Fibroblast of skin of right biceps (primary cell): ENCODE measurements at places on chromosomes 2 and 18.

- DNase-seq: no peak
These were observed 48.6 kb downstream of the RNU4ATAC start for GRCh38 chr2:121579309-121579708.

DNA sequence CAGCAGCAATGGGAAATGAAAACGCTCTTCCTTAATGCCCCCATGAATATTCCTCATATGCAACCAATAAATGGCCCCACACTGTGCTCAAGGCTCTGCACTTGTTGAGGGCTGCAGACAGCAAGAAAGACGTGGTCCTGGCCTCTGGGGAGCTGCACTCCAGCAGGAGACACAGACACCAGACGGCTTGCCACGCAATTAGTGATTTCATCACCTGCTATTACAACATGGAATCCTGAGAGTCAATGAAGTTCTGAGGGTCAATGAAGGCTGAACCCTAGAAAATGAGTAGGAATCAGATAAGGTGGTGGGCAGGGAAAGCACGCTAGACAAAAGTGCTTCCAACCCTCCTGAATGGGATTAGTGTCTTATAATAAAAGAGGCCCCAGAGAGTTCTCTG, 18.9 kb downstream of the CREG2 start:
- no peak for DNase-seq

- DNase-seq: no peak
These were observed 53.8 kb downstream of the PRKCE start for GRCh38 chr2:45705233-45705632.

DNA sequence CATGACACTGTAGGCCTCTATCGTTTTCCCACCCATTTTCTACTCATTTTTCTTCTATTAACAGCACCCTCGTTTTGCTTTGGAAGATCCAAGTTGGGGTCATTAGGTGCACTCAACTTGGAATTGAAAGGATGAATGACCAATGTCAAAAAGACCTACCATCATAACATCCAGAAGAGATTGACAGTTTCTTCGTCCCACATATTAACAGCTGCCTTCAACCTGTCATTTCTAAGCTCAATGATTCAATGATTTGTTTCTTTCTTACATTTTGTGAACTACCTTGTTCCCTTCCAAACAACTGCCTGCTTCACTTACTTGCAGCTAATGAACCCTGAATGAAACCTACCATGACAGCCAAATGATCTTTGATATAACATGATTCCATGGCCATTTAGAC, 224.0 kb upstream of the KCNH7 start:
- DNase-seq: no peak

- no peak for DNase-seq
These were observed 769 bp downstream of the FAM110C start for GRCh38 chr2:45342-46130.

- peak; percentile 74 for DNase-seq
These were observed 7.0 kb downstream of the NDUFV2 start for GRCh38 chr18:9109523-9109922.

- DNase-seq: peak; percentile 96
These were observed 202.5 kb downstream of the LRRTM1 start for GRCh38 chr2:80102026-80102425.

DNA sequence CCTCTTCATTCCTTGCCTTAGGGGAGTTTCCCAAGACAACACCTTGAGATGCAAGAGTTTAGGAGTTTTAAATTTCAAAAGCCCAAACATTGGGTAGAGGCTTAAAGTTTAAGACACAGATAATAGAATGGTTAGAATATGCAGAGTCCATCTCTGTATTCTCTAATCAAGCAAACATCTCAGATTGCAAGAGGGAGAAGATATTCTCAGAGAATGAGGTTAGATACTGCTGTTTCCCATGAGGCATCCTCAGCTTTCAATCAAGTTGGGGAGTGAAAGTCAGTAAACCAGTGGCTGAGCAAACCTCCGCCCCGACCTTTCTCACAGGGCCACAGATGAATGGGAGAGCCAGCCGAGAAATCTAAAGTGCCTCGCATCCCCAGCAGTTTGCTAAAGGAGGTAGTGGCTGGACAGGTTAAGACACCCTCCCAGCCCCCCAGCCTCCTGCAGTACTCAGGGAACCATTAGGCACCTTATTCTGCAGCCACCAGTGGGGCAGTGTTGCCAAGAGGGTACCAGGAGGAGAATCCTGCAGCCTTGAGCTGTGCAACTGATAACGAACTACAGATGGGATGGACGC, 30.0 kb downstream of the FBXO36 start:
- no peak for DNase-seq

DNA sequence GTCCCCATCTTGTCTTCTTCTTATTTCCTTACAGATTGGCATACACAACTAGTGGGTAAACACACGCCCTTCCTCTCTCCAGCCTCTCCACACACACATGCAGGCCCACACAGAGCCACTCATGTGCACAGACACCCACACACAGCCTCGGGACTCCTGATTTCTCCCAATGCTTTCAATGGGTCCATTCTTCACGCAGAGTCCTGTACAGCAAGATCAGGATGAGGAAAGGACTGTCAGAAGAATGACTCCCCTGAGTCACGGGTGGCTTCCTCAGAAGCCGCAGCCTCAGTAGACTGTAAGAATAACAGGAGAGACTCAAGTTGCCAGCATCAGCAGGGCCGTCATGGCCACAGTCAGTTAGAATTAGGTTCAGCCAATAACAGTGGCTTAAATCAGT, 109.1 kb upstream of the GLI2 start:
- DNase-seq: no peak

GRCh38 chr2:15018814-15019213, 386.3 kb downstream of the LRATD1 start:
- no peak for DNase-seq

GRCh38 chr2:105373895-105374401, 24.9 kb downstream of the FHL2 start:
- DNase-seq: no peak

DNA sequence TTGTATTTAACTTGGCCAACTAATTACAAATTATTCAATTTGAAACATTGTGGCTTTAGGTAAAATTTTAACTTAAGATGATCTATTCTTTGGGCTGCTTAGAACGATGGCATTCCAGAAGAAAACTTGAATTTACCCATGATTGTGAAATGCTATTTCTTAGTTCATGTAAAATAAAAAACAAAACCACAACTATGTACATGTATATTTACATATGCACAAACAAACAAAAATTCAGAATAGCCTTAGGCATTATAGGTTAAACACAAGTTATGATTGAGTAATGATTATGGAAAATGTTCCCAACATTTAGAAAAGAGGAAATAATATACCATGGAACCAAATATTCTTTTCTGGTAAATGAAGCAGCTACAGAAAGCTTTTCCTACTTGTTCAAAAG, 3.5 kb upstream of the SMCHD1 start:
- no peak for DNase-seq

GRCh38 chr18:74722237-74722636, 124.6 kb downstream of the ZNF407 start:
- peak; percentile 71 for DNase-seq

- DNase-seq: peak; percentile 28
These were observed 8.4 kb upstream of the ANXA4 start for GRCh38 chr2:69733342-69734034.

GRCh38 chr2:185939858-185940257, 201.3 kb downstream of the FSIP2 start:
- no peak for DNase-seq

- DNase-seq: no peak
These were observed 3.1 kb upstream of the GATA6 start for GRCh38 chr18:22166069-22166950.

DNA sequence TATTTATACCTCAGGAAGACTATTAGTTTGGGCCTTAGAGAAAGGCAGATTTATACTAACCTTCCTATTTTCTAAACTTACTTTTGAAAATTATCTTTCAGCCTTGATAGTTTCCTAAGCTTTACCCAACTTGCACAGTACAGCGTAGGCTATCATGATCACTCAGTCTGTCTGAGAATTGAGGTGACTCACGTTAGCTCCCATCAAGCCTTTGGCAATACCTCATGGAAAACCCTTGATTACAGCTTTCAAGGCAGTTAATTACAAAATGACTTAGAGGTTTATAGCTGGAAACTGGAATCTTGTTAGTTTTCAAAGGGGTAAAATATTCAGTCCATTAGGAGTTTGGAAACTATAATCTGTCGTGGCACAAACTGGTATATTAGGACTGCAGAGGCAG, 26.4 kb upstream of the ARMC9 start:
- DNase-seq: no peak

GRCh38 chr2:61770746-61771145, 83.1 kb downstream of the FAM161A start:
- no peak for DNase-seq

DNA sequence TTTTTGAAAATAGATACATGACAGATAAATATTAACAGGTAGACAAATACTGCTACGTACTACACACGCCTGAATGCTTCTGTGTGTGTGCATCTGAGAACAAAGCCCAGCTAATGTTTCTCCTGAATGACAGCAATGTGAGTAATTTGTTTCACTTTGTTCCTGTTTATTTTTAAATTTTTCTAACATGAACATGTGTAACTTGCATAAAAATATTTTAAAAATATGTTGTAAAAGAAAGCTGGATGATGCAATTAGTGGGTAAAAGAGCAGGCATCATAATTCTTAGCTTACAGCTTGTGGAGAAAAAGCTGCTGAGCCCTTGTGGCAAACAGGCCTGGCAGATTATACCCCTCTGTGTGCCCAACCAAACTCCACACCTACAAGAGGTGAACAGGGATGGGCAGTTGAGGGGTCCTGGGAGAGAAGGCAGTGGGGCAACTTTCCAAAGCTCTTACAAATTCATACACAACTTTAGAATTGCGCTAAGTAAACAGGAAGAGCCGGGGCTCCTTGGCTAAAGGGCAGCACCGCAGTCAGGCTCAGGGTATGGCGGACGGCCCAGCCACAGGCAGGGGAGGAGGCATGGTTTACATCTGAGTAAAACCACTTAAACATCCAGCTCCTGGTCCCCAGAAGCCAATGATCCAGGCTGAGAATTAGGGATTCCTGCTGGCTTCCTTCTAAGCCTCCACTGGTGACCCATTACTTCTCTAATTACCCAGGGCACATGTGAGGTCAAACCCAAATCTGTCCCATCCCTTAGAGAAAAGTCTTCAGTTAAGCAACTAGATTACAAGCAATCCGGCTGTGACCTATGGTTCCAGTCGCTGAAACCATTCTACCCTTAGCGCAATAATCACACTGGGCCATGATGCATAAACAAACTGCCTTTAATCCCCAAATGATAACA, 14.0 kb downstream of the PXDN start:
- peak; percentile 86 for DNase-seq

DNA sequence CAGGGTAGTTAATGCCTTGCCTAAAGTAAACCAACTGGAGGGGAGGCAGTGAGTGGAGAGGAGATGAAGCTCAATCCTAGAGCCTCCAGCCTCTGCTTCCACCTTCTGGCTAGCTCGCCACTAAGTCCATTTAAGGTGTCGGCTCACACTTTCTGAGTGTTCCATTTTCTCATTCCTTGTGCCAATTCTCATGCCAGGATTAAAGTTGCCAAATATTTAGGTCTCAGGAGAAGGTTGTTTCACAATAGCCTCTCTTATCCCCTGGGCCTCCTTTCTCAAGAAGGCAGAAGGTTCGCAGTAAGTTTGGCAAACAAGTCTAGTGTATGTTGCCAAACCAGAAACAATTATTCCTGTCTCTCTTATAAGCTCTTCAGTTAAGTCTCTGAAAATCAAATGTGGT, 57.2 kb downstream of the TACR1 start:
- no peak for DNase-seq

GRCh38 chr2:5172923-5173322, 519.3 kb upstream of the SOX11 start:
- no peak for DNase-seq

DNA sequence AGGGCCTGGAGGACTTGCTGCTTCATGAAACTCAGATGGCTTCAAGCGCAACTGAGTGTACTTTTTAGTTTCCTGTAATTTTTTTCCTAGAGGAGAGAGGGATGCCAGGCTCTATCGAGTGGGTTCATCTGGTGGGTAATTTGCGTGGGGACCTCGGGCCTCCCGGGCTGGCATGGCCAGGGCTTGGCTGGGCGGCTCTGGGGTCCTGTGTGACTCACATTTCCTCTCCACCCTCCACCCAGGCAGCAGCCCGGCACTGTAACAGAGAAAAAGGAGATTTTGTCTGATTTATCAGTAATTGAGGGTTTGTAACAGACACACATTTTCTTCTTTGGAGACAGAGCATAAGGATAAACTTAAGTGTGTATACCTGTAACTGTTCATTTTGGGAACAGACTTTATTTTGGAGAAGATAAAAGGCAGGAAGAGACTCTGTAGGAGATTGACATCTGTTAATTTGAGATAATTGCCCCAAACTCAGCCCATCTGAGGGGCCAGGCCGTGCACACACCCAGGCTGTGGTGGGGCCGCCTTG, 64.3 kb downstream of the NFATC1 start:
- no peak for DNase-seq

DNA sequence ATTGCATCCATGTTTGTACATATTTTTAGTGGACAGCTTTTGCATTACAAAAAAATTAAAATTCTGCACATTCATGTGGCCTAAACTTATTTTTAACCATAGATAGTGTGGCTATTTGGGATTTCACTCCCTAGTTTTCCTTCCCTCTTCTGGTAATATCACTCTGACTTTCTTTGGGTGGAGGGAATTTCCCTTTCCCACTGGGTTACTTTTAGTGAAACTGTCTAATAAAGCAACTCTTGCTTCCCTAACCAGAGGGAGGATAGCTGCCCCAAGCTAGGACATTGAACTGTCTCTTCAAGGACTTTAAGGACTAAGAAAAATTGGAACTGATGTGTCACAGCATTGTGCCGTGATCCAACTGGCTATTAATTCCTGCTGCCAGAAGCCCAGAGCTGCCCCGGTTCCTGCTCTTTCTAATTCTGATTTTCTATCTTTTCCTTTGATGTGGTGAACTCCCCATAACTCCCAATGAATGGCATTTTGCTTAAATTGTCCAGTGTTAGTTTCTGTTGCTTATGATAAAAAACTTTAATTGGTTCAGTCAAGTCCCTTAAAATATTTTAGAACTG, 20.0 kb upstream of the EFR3B start:
- no peak for DNase-seq

- no peak for DNase-seq
These were observed 49.6 kb downstream of the SMIM21 start for GRCh38 chr18:75377926-75378325.

- no peak for DNase-seq
These were observed 47.8 kb downstream of the NHEJ1 start for GRCh38 chr2:219112651-219113338.

DNA sequence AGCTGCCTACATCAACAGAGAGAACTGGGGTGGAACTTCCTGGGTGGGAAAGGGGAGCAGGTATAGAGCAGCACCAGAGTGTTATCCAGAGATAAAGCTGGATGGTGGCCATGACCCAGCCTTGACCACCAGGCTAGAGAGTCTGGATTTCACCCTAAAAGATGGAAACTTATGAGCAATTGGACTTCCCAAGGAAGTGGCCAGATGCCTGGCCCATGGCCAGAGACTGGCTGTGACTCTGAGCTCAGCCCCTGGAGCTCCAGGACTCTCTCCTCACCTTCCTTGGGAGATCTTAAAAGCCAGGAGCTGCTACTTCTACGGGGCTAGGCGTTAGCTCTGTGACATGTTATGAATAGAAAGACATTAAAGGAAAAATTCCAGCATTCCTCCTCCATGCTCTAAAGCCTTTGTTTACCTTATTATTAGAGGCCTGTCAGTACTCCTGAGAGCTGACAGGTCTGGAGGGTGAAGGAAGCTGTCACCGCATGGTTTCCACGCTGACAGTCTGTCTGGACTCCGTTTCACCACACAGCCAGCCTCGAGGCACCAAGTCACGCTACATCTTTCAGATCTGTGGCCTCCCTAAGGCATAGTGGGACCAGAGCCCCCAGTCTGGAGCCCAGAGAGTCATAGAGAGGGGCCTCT, 260.0 kb upstream of the SIX2 start:
- DNase-seq: peak; percentile 19
